ENCODE measurements at places on chromosomes 11 and 22.

DNA sequence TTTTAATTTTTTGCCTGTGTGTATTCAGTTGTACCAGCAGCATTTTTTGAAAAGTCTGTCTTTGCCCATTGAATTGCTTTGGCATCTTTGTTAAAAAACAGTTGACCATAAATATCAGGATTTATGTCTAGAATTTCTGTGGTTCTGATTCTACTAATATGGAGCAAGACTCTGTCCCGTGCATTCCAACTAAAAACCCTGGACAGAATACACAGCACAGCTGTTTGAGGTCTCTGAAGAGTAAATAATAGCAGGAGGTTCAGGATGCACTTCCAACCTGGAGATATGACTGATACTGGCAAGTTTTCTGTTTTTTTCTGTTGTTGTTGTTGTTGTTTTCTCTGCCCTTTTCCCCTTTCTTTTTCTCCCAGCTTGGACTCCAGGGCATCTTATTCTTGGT is 141.9 kb downstream of the TMEM135 start:
- DNase-seq: no peak

GRCh38 chr11:12239804-12240371 is 129.5 kb downstream of the MICAL2 start:
- no peak for DNase-seq

DNA sequence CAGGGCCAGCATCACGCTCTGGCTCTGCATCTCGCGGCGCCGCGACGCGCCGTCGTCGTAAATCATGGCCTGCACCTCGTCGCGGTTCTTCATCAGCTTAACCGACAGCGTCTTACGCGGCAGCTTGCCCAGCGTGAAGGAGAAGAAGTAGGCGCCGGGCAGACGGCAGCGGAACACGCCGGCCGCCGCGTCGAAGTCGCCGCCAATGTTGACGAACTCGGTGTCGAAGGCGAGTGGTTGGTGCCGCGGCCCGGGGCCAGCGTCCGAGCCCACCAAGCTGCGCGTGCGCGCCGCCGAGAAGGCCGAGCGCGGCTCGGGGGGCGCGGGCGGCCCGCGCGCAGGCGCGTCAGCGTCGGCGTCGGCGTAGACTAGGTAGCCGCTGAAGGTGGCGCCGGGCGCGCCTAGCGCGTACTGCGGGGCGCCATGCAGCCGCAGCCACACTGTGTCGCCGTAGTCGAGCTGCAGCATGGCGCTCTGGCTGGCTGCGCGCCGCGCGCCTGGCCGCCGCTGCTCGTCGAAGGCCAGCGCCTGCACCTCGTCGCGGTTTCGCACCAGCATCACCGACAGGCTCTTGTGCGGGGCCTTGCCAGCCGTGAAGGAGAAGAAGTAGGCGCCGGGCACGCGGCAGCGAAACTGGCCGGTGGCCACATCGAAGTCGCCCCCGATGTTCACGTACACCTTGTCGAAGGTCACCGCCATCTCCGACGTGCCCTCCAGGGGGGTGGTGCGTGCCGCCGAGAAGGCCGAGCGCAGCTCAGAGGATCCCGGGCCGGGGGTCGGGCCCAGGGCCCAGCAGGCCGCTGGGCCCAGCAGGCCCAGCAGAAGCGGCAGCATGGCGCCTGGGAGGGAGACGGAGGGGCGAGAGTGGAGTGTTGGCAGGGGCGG is 3.7 kb downstream of the FAM180B start:
- no peak for DNase-seq

- no peak for DNase-seq
These were observed 24.1 kb downstream of the FDX1 start for GRCh38 chr11:110453684-110454354.

DNA sequence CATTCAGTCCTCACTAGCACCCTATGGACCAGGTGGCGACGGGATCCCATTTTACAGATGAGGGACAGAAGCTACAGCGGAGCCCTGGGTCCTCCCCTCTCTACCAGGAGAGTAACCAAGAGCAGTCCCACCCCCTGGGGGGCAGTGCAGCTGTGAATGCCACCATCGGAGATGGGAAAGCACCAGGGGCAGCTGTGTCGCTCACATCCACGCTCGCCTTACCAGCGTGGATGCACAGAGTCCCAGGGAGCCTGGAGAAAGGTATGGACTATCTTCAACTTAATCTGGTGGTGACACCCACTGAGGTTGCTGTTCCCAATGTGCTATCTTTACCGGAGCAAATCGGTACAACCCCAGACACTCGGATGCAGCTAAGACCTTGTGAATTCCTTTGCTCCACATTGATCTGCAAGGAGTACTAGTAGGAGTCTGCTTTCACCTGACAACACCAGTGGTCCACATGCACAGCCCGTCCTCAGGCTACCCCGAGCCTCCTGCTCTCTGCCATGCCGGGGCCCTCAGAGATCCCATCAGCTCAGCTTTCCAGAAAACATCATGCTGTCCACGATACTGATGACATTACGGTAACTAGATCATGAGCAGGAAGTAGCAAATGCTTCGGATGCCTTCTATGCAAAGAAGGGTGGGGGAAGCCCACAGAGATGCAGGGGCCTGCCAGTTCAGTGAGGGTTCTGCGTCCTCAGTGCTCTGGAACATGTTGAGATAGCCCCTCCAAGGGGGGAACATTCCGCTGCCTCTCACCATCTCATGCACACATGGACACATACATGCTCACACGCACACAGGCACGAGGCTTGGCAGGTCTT is 126.0 kb downstream of the CTTN start:
- DNase-seq: no peak

- DNase-seq: no peak
These were observed 15.2 kb downstream of the PIM3 start for GRCh38 chr22:49975543-49976389.

DNA sequence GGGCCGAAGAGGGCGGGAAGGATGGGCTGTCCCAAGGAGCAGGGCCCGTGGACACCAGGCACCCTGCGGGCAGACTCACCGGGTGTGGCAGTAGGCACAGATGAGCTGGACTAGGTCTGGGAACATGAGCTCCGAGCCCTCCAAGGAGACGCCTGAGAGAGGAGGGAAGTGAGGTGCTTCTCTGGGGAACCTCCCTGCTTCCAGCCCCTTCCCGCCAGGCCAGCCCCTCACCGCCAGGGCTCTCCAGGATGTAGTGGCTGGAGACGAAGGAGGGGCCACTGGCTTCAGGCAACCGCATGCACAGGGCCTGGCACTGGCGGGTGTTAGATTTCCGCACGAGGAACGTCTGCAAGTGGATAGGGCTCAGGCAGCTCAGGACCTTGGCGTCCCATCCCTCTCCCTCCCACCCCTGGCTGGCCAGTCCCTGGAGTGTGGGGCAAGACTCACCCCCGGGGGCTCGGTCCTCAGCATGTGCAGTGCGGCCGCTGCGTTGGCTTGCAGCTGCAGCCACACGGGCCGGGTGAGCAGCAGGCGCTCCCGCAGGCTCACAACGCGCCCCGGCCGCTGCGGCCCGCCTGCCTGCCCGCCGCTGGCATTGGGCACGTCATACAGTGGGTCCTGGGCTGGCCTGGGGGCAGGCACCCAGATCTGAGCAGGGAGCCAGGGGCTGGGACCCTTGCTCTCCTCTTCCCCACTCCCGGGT is 552 bp downstream of the RIN1 start:
- DNase-seq: no peak

- DNase-seq: no peak
These were observed 148.0 kb upstream of the B3GAT1 start for GRCh38 chr11:134560066-134560465.

- no peak for DNase-seq
These were observed 513.4 kb downstream of the TBC1D22A start for GRCh38 chr22:47275605-47276449.
